Suprapubic skin (tissue), 4 donors: ENCODE measurements at places on chromosomes 5 and 9.

DNA sequence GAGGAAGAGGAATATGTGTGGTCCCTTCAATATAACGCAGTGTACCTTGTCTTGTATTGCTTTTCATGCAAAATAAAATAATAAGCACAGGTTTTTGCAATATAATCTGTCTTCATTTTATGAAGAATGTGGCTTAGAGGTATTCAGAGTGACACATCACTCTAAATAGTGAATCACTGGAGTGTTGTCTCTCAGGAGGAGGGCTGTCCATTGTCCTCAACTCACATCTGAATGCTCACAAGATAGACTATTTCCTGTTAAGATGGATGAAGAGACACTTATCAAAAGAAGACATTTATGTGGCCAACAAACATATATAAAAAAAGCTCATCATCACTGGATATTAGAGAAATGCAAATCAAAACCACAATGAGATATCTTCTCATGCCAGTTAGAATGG, 1147.5 kb upstream of the C9orf72 start:
- no peak for DNase-seq

- no peak for DNase-seq
Observed at GRCh38 chr5:31688515-31689092, 49.7 kb downstream of the PDZD2 start.

- no peak for DNase-seq
Observed at GRCh38 chr5:4614088-4614487, 526.0 kb upstream of the ADAMTS16 start.

GRCh38 chr9:133563291-133563796, 28.8 kb downstream of the ADAMTSL2 start:
- DNase-seq, result no peak

GRCh38 chr9:3647652-3648051, 121.9 kb upstream of the RFX3 start:
- DNase-seq, result no peak

- DNase-seq, result peak; percentile 3
Observed at GRCh38 chr9:89775641-89776040, 170.8 kb downstream of the GADD45G start.

DNA sequence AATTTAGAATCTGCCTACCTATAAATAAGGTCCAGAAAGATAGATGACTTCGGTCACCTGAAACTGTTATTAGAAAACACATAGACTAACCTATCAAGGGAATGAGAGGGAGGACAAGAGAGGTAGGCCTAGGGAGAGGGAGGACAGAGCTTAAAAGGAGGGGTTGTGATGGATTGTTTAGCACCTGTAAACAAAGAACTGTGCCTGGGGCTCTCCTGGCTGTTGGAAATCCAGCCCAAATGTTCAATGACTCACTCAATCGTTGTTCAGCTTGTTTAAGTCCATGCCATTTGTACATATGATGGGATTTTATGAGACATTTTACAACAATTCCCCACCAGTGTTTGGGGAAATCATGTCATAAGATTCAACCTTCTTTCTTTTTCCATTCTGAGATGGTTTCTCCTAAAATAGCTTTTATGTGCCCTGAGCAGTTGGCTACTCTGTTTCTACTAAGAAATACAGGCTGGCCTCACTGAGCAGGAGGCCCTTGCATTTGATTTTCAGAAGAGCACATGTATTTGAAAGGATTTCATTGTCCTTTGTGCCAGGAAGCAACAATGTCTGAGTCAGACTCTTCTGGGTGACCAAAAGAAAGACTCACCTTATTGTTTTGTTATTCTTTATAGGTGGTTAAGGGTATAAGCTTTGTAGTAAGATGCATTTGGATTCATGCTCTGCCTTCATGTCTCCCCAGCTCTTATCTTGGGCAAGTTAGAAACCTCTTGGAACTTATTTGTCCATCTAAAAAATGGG, 48.2 kb upstream of the GPR151 start:
- DNase-seq, result no peak

- DNase-seq, result peak; percentile 45
Observed at GRCh38 chr5:178399701-178400095, 167.1 kb upstream of the PHYKPL start.

DNA sequence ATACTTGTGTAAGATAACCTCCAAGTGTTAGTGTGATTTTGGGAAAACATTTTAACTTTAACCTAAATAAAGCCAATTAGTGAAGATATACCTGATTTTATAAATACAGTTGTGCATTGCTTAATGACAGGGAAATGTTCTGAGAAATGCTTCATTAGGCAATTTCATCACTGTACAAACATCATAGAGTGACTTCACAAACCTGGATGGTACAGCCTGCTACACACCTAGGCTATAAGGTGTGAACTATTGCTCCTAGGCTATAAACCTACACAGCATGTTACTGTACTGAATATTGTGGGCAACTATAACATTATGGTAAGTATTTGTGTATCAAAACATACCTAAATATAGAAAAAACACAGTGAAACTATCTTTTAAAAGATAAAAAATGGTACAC, 166.8 kb upstream of the TARS1 start:
- no peak for DNase-seq

DNA sequence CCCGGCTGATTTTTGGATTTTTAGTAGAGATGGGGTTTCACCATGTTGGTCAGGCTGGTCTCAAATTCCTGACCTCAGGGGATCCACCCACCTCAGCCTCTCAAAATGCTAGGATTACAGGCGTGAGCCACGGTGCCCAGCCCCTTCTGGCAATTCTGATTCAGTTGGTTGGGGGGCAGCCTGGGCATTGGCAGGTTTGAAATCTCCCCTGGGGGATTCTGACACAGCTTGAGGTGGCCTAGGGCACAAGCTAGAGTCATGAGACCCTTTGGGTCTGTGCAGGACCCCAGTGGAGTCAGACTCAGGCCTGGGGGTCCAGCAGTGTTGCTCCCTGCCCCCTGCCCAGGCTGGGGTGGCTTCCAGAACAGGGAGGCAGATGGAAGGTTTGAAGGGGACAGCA, 239.8 kb downstream of the PBX3 start:
- peak; percentile 20 for DNase-seq

DNA sequence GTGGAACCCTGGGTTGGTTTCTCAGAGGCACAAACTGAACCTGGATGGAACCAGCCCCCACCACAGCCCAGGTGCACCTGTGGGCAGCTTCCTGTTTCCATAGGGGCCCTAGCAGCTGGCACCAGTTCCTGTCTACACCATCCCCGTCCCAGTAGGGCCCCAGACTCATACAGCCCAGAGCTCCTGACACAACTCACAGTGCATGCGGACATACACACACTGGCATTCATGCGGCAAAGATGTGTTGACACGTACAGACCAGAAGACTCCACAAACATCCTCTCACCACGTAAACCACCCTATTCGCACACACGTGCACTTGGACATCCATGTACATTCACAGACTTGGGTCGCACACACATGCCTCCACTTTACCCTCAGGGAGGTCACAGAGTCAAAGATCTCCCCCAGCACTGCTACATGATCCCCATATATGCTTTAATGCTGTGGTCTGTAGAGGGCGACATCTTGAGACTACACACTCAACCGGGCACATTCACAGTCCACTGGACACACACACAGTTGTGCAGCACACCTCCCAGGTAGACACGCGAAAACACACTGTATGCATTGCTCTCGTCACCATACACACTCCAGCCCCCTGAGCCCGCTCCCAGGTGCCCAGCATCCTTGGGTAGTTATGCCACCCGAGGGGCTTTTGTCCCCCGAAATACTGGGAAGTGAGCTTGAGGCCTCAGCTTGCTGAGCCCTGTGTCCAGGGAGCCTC, 22.4 kb downstream of the CXXC5 start:
- no peak for DNase-seq

- no peak for DNase-seq
Observed at GRCh38 chr5:1558944-1559343, 35.2 kb upstream of the LPCAT1 start.

- no peak for DNase-seq
Observed at GRCh38 chr5:150762211-150762610, 3.4 kb upstream of the DCTN4 start.
